ENCODE measurements at places on chromosomes 16 and 17. TPM values are rescaled to one million over a fixed set of nuclear protein-coding genes. Genes with fewer than 3 reads are reported as not detected.

DNA sequence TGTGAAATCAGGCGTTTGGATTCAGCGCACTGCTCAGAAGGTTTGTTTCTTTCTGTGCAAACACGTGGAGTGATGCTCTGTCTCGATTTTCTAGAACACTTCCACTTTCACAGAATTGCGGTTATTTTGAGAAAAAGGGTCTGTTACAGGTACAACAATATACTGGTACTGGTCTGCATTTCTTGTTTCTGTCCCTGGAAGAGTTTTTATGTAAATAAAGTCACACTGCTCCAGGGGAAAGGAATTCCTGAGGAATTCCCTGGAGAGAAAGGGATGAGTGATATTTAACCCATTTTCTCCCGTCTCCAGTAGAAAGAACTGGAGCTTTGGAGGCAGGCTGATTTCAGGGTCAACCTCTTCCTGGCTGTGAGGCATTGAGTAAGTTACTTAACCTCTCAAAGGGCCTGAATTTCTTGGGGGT, 16.2 kb upstream of the RMI2 start:
- no peak overlapping the region for H3K4me3 ChIP-seq
- no peaks in the 10 kb centered on the region for H3K36me3 ChIP-seq
- no peak for DNase-seq

KRTAP1-1 gene
- not detected for total RNA-seq

STH gene
- total RNA-seq: not detected

GCGR gene
- not detected for total RNA-seq

- H3K27ac ChIP-seq: peak overlapping the region; percentile 90
- H3K27me3 ChIP-seq: peaks cover 19% of the 10 kb centered on the region
- no peak for DNase-seq
Observed at GRCh38 chr17:75404731-75405364, 630 bp downstream of the GRB2 start.

CCDC40 gene
- total RNA-seq: 23.8 TPM

DNA sequence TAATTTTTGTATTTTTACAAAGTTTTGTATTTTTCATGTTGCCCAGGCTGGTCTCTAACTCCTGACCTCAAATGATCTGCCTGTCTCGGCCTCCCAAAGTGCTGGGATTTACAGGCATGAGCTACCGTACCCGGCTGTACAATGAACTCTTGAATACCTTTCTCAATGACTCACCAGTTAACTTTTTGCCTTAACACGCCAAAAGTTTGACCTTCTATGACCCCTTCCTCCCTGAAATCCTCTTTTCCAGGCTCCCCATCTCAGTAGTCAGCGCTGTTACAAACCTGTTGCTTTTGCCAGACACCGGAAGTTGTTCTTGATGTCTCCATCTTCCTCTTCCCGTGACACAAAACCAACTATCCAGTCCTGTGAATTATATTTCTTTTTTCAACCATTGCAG, 158.1 kb upstream of the ASIC2 start:
- no peak overlapping the region for H3K27ac ChIP-seq
- DNase-seq: no peak
- H3K4me1 ChIP-seq: peaks cover 13% of the 10 kb centered on the region
- H3K4me3 ChIP-seq: no peak overlapping the region
- H3K36me3 ChIP-seq: no peaks in the 10 kb centered on the region
- peaks cover 21% of the 10 kb centered on the region for H3K27me3 ChIP-seq

- no peaks in the 10 kb centered on the region for H3K36me3 ChIP-seq
- H3K4me1 ChIP-seq: peaks cover 36% of the 10 kb centered on the region
- DNase-seq: no peak
- H3K27me3 ChIP-seq: peaks cover 29% of the 10 kb centered on the region
- H3K4me3 ChIP-seq: no peak overlapping the region
- H3K27ac ChIP-seq: peak overlapping the region; percentile 63
Observed at GRCh38 chr17:40560592-40561293, 4.5 kb downstream of the CCR7 start.

- no peaks in the 10 kb centered on the region for H3K4me1 ChIP-seq
- H3K36me3 ChIP-seq: no peaks in the 10 kb centered on the region
- H3K27ac ChIP-seq: no peak overlapping the region
- H3K4me3 ChIP-seq: no peak overlapping the region
- H3K27me3 ChIP-seq: no peaks in the 10 kb centered on the region
Observed at GRCh38 chr17:52306314-52306713, 147.8 kb upstream of the CA10 start.

ACSM2A gene
- not detected for total RNA-seq

CCL2 gene
- total RNA-seq: 3.9 TPM

DNA sequence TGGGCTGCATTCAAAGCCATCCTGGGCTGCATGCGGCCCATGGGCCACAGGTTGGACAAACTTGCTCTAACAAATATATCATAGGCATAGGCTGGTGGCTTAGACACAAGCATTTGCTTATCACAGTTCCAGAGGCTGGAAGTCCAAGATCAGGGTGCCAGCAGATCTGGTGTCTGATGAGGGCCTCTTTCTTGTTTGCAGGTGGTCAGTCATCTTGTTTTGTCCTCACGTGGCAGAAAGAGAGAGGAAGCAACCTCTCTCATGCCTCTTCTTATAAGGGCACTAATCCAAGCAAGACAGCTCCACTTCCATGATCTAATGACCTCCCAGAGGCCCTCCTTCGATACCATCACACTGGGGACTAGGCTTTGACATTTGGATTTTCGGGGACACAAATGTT, 238.7 kb upstream of the TNRC6C start:
- H3K4me3 ChIP-seq: no peak overlapping the region
- peaks cover 4% of the 10 kb centered on the region for H3K36me3 ChIP-seq
- no peak overlapping the region for H3K27ac ChIP-seq
- no peaks in the 10 kb centered on the region for H3K27me3 ChIP-seq

GRCh38 chr17:67577429-67578141, 140.2 kb upstream of the NOL11 start:
- H3K4me3 ChIP-seq: peak overlapping the region; percentile 20
- no peaks in the 10 kb centered on the region for H3K27me3 ChIP-seq
- H3K4me1 ChIP-seq: peaks cover 17% of the 10 kb centered on the region
- H3K27ac ChIP-seq: peak overlapping the region; percentile 89
- H3K36me3 ChIP-seq: peaks cover 3% of the 10 kb centered on the region

GRCh38 chr17:51128076-51128475, 7.4 kb upstream of the SPAG9 start:
- H3K36me3 ChIP-seq: no peaks in the 10 kb centered on the region
- H3K4me1 ChIP-seq: no peaks in the 10 kb centered on the region
- no peak for DNase-seq
- no peaks in the 10 kb centered on the region for H3K27me3 ChIP-seq
- no peak overlapping the region for H3K4me3 ChIP-seq
- H3K27ac ChIP-seq: no peak overlapping the region

- no peaks in the 10 kb centered on the region for H3K36me3 ChIP-seq
- DNase-seq: no peak
- H3K4me1 ChIP-seq: peaks cover 14% of the 10 kb centered on the region
- H3K27me3 ChIP-seq: no peaks in the 10 kb centered on the region
- H3K4me3 ChIP-seq: no peak overlapping the region
- H3K27ac ChIP-seq: peak overlapping the region; percentile 12
Observed at GRCh38 chr17:2374549-2375285, 26.1 kb downstream of the MNT start.

MPV17L gene
- 4.9 TPM for total RNA-seq

KRT24 gene
- not detected for total RNA-seq

DNA sequence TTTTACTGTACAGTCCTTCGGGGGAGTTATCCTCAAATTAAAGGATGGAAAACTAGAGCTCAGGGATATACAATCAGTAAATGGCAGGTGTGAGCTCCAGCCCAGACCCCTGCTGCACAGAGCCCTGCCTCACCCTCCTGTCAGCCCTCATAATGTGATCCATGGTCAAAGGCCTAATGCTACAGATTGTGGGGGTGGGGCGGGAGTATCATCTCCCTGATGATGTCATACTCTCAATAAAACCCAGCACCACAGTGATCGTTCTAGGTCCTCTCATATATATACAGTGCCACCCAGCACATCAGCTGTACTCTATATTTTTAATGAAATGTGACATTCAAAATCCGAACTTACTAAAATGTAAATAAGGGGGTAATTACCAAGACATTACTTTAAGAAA, 61.5 kb downstream of the SLC39A11 start:
- no peaks in the 10 kb centered on the region for H3K27me3 ChIP-seq
- no peak overlapping the region for H3K4me3 ChIP-seq
- peaks cover 2% of the 10 kb centered on the region for H3K36me3 ChIP-seq
- no peak for DNase-seq
- peaks cover 8% of the 10 kb centered on the region for H3K4me1 ChIP-seq

All from neural crest cell (in vitro differentiated cells).